KG1 (cell line): ENCODE measurements at places on chromosomes 4 and X.

GRCh38 chr4:158376106-158376840 is 145.4 kb upstream of the RXFP1 start:
- DNase-seq: no peak

- DNase-seq: no peak
These were observed 37.6 kb upstream of the ERVMER34-1 start for GRCh38 chr4:52788806-52789205.

GRCh38 chrX:68807818-68808217 is 21.0 kb upstream of the EFNB1 start:
- no peak for DNase-seq

GRCh38 chr4:173748353-173748752 is 218.3 kb upstream of the HAND2 start:
- no peak for DNase-seq

- no peak for DNase-seq
These were observed 2.9 kb downstream of the CFI start for GRCh38 chr4:109798866-109799265.

- no peak for DNase-seq
These were observed 28.3 kb downstream of the TXLNG start for GRCh38 chrX:16814597-16814996.

DNA sequence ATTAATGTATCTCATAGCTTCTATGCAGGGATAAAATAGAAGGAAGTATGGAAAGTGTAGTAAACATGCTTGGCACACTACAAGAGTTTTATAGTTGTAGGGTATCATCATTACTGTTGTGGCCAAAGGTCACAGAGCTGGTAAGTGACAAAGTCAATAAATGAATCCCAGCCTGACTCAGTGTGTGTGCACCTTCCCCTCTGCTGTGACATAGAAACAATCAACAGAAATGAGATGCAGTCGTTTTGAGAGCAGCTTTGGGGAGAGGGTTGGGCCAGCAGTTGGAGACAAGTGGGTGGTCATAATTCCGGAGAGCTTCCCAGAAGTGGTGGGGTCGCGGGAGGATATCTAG is 82.4 kb upstream of the RBPJ start:
- DNase-seq: no peak

- DNase-seq: no peak
These were observed 82.6 kb downstream of the HADH start for GRCh38 chr4:108072300-108072699.

- no peak for DNase-seq
These were observed 3.5 kb downstream of the MXD4 start for GRCh38 chr4:2258091-2259035.

- peak; percentile 98 for DNase-seq
These were observed at the start of gene CCNG2 for GRCh38 chr4:77156912-77157858. CCNG2 (plus strand) TSS chr4:77157207; CDS start chr4:77158533, 1,326 bp downstream.

DNA sequence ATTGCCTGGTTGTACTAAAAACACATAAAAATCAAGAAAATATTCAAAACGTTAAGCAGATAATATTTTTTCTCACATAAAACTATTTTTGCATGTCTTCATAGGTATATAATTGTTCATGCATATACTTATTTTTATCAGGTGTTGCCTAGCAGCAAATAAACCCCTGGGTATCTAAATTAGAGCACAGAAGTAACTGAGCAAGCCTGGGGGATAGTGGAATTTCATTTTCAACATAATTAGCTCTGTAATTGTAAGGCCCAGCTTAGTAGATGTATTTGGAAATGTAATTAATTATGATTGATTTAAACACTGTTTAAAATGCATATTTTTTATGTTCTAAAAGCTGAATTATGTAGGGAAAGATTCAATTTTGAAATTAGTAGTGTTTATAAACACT is 82.9 kb downstream of the ANKRD50 start:
- DNase-seq: no peak

DNA sequence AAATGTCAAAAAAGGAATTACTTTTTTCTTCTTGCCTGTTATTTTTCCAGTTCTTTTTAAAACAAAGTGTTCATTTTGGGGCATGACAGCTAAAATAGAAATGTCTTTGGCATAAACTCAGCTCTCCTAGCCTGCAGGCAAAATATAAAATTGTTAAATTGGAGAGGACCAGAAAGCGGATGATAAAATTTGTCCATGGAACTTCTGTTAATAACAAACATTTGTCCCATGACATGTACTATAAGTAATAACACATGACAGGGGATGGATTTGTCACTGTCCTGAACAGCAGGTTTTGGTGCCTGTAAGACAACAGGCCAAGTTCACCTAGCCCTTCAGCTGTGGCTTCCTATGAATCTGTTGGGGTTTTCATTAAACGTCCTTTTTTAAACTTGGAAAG is 184.0 kb upstream of the TTC29 start:
- DNase-seq: no peak

GRCh38 chr4:74543983-74544382 is 99.0 kb downstream of the AREG start:
- no peak for DNase-seq

GRCh38 chrX:105488716-105489115 is 268.2 kb upstream of the TEX13A start:
- no peak for DNase-seq

DNA sequence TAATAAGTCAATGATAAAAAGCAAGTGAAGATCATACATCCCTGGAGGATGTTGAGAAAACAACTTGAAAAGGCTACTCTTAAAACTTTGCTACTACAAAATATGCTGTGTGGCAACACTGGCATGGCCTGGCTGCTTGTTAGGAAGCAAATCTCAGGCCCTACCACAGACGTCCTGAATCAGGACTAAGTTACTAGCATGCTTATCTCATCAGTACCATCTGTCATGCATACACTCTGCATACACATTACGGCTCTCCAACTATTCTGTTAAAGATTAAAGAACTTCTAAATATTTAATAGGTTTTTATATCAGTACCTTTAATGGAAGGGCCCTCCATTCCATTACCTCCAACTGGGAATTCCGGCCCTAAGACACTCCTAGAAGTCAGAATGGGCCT is 8.2 kb downstream of the PAPSS1 start:
- DNase-seq: no peak

DNA sequence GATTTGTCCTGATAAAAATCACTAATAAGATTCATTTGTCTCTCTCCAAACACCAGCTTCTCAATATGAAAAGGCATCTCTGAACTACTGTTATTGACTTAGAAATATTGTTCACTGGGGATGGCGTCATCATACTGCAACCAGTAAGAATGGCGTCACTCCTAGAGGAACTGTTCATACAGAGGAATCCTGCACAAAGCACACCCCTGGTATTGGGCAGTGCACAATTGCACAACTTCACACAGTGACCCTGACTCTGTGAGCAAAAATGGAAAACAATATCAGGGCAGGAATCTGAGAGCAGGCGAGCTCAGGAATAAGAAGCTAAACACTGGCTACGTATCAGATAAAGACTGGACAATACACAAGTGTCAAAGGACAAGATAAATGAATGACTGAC is 66.7 kb upstream of the PNPLA4 start:
- DNase-seq: no peak

- no peak for DNase-seq
These were observed 417.9 kb upstream of the AGA start for GRCh38 chr4:177860171-177860570.

GRCh38 chrX:13805241-13805640 is 11.7 kb downstream of the GPM6B start:
- DNase-seq: no peak

- no peak for DNase-seq
These were observed 127.4 kb downstream of the HMX1 start for GRCh38 chr4:8744083-8744805.

DNA sequence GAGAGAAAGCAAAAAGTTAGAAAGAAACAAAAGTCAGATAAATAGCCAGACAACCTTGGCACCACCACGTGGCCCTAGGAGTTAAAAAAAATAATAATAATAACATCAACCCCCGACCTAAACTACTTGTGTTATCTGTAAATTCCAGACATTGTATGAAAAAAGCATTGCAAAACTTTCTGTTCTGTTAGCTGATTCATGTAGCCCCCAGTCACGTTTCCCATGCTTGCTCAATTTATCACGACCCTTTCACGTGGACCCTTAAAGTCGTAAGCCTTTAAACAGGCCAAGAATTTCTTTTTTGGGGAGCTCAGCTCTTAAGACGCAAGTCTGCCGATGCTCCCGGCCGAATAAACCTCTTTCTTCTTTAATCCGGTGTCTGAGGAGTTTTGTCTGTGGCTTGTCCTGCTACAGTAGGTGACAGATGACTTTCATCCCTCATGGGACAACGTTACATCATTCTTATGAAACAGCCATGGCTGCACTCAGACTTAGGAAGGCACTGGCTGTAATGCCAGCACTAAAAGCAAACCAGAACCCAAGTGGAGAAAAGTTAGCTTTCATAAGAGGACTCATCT is 520 bp downstream of the ACOX3 start:
- no peak for DNase-seq

GRCh38 chrX:16876696-16877095 is 6.5 kb upstream of the RBBP7 start:
- no peak for DNase-seq

- no peak for DNase-seq
These were observed 344.1 kb upstream of the TRAM1L1 start for GRCh38 chr4:117429506-117429905.

- no peak for DNase-seq
These were observed 174.2 kb upstream of the ETNPPL start for GRCh38 chr4:108937066-108937465.

DNA sequence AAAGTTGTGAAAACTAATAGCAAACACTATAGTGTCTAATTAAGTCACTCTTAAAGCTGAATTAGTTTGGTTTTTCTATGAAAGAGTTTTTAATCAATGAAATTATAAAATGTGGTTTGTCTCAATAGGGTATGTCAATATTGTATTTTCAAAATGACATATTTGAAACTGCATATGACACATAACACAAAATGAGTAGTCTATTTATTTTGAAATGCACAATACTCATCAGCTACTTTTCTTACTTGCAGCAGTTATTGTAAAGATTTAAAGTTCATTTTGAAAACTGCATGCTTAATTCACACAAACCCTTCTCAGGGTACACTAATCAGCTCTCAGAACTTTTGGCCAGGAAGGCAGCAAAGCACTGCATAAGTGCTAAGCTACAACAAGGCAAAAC is 21.2 kb downstream of the CLGN start:
- DNase-seq: no peak

DNA sequence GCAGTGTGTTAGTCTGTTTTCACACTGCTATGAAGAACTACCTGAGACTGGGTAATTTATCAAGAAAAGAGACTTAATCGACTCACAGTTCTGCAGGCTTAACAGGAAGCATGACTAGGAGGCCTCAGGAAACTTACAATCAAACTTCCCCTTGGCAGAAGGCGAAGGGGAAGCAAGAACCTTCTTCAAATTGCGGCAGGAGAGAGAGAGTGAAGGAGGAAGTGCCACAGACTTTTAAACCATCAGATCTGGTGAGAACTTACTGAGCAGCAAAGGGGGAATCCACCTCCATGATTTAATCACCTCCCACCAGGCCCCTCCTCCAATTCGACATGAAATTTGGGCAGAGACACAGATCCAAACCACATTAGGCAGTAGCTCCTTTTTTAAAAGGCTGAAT is 59.2 kb upstream of the LEF1 start:
- peak; percentile 33 for DNase-seq

DNA sequence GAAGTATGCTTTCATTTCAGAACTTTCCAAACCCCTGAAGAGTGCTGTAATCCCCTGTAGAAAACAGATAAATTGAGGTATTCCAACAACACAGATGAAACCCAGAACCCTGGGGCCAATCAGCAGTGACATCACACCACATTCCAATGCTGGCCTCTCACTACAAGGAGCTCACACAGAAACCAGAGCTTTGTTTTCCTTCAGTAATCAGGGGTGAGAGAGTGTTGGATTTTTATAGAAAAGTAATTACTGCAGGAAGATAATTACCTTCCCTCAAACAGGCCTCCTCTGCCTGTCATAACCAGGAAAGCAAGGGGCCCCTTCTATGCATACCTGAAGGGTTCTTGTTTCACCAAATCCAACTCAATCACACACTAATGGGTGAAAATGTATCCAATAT is 246.2 kb downstream of the SCFD2 start:
- DNase-seq: no peak

DNA sequence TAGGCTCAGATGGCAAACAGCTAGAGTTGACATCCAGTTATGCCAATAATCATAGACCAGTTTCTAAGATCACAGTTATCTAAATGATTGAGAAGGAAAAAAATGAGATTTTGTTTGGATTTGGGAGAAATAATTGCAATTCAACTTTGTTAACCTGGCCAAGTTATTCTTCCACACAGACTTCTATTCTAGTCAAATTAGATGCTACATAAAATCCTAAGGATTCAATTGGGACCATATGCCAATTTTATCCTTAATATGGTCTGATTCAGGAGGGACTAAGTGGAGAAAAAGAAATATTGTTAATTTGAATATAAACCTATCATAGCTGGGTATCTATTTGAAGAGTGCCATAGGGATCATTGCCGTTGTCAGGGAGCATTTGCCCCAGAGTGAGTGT is 178.3 kb upstream of the SLC7A11 start:
- DNase-seq: no peak

DNA sequence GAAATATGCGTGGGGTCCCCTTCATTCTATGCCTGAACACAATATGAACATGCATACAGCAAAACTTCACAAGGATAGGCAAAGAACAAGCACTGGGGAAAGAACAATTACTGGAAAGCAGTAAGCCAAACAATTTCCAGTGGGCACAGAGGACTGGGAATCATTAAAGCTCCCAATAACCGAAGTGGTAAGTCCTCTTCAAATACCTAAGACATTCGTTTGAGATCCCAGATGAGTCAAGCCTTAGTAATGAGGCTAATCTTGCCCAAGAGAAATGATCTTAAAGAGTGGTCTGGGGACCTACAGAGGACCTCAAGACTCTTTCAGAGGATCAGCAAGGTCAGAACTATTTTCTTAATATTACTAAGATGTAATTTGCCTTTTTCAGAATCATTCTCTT is 28.6 kb downstream of the ANAPC10 start:
- DNase-seq: no peak

- DNase-seq: no peak
These were observed 9.2 kb downstream of the NDUFA1 start for GRCh38 chrX:119880552-119881437.

DNA sequence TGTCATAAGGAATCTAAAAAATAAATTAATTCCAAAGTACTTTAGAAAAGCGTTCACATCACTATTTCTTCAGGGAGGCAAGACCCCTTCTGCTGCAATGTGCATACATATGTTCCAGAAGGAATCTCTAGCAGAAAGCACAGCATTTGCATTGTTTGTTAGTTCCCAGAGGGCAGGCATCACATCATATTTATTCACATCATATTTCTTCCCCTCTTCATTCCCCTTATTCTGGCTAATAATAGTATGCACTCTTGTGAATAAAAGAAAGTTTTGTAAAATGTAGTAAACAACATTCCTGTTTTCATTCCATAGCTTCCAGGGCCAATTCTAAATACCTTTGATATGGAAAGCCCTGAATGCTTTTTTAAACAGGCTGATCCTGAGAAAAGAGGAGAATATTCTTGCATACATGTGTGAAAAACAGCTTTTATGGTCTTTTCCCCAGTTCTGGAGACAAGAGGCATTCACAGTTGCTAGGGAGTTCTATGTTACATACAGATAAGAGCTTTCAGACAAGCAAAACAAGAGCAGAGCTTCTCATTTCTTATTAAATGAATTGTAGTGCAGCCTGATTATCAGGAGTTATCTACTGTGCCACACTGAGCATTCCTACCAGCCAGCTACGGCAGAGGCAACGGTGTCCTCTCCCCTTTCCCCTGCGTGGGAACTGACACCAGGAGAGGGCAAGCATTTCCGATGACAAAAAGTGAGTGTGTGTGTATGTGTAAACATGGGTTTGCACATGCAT is 15.2 kb downstream of the GATB start:
- no peak for DNase-seq
